Myocyte (in vitro differentiated cells): ENCODE measurements at places on chromosomes 5 and 9.

- no peak for DNase-seq
Measured at GRCh38 chr5:173970878-173971650, 17.9 kb upstream of the C5orf47 start.

- DNase-seq = peak; percentile 67
Measured at GRCh38 chr9:2260417-2261306, 245.5 kb downstream of the SMARCA2 start.

DNA sequence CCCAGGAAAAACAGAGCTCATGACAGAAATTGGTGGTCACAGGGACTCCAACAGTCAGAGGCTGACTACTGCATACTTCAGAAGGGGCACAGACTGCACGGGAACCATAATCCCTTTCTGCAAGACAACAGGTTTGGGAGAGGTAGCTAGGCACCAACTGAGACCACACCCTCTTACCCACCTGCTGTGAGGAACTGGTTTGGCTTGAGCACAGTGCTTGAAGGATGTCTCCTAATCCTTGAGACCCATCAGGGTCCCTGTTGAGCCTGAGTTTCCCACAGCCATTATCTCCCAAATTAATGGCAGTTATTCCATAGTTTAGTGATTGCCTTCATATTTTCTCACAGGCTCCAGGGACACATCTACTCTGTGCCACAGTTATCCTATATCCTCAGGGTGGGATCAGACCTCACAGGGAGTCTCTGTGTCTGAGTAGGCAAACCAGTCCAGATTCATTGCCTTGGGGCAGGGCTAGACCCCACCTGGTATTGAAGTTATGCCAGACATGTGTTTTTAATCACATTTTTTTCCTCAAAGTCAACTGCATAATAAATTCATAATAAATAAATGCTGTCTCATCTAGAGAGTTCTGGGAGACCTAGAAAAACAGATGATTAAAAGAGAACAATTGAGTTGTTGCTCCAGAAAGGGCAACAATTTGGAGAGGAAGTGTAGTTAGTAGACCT, 9.3 kb upstream of the CAST start:
- no peak for DNase-seq

GRCh38 chr9:100428871-100429654, 2.1 kb downstream of the MSANTD3 start:
- DNase-seq = peak; percentile 94
